ENCODE measurements at places on chromosomes 5 and 9.

- no peak for DNase-seq
Measured at GRCh38 chr5:32173267-32174010, 680 bp downstream of the GOLPH3 start.

DNA sequence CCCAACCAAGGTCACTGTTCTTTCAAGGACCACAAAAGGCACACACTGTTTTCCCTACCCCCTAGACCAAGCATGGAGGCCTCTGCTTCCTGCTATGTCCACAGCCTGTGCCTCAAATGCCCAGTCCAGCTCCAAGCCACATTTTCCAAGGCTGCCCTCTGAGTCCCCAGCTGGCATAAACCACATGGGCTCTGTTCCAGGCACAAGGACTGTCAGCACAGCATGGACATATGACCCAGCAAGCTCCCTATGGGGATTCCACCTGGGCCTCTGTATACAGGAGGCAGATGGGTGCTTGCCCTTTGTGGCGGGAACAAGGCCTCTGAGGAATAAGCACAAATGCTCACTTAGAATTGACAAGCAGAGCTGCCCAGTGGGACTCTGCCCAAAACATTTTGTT, 115.2 kb downstream of the SPOCK1 start:
- DNase-seq: no peak

DNA sequence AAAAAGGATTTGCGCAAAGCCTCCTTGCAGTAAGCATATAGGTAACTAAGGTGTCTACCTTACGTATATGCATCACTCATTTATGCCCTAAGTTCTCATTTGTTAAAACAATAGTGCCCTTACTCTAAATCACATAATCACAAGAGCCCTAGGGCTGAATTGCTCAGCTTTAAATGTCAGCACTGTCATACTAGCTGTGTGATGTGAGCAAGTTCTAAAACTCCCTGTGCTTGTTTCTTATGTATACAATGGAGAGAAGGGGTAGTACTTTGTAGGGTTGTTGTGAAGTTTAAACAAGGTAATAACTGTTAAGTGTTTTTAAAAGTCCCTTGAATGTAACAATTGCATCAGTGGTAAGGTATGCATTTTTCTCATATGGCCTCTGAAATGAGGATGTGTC, 169.5 kb upstream of the DMRT1 start:
- DNase-seq: no peak

GRCh38 chr5:124260921-124261515, 485.4 kb downstream of the ZNF608 start:
- no peak for DNase-seq

DNA sequence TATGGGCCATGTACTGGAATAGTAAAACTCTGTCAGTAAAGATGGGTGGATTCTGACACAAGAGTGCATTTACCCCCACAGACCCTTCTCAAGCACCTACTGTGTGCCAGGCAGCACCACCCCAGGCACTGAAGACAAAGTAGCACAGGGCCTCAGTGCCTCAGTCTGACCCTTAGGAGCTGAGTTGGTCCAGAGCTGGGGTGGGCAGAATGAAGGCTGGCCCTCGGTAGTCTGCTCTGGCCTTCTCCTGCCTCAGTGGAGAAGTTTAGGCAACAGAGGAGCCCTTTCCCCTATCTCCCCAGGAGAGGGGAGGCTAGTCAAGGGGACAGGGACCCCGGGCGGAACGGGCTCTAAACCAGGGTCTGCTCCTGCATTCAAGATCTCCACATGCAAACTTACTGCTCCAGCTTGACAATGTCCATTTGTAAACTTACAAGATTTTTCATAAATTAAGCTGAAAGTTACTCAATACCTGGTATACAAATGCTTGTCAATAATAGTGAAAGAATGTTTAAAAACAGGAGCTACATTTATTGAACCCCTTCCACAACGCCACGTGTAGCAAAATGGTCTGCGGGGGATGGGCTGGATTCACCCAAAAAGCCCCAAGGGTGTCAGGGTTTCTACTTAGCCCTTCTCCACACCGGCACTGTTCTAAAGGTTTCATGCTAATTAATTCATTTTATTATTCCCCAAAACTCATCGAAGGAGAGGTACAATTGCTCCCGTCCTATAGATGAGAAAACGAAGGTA, 1.5 kb downstream of the VDAC1 start:
- DNase-seq: no peak

DNA sequence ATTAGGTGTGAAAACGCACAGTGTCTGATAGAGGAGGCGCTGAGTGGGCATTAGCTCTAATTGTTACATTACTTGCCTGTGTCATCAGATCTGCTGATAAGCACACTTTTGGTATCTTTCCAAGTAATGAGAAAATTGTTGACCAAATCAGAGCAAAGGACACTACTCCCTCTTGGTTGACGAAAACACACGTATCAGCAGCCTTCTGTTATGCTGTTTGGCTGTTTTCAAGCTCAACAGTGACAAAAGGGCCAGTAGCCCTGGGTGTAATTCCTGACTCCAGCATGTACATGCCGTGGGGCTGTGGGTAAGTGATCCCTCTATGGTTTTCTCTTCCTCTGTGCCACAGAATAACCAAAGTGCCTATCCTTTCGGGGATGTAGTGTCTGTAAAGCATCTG, 151.4 kb downstream of the AUH start:
- DNase-seq: no peak

GRCh38 chr9:17025281-17025680, 109.6 kb upstream of the CNTLN start:
- no peak for DNase-seq

- no peak for DNase-seq
Measured at GRCh38 chr9:101462558-101462957, 27.0 kb upstream of the ALDOB start.

GRCh38 chr5:43315263-43315662, 2.1 kb upstream of the HMGCS1 start:
- DNase-seq: peak; percentile 64

- DNase-seq: no peak
Measured at GRCh38 chr5:34548086-34548403, 108.1 kb upstream of the RAI14 start.

- DNase-seq: no peak
Measured at GRCh38 chr5:127702434-127702833, 757 bp upstream of the CCDC192 start.
